ENCODE measurements at places on chromosomes 6 and 20.

GRCh38 chr6:70708448-70708847 is 40.8 kb downstream of the SMAP1 start:
- no peak for DNase-seq

DNA sequence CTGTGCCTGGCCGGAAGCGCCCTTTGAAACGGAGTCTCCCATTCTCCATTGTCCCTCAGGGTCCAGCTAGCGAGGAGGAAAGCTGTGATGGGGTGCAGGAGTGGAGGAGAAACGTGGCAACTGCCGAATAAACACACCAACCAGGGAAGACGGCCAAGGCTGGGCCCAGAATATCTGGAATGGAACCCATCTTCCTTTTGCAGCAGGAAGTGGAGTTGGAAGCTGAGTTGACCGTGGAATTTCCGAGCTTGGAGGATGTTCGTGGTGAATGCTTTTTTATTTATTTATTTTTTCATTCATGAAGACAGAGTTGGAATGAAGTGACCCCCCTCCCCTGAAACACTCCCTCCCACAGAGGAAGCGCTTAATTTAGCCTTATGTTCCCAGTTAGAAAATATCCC is 105.6 kb upstream of the RNF24 start:
- no peak for DNase-seq

- no peak for DNase-seq
Observed at GRCh38 chr20:63127700-63128364, 88.1 kb downstream of the YTHDF1 start.

GRCh38 chr6:80550748-80551147 is 444.3 kb downstream of the BCKDHB start:
- DNase-seq, result no peak

- DNase-seq, result no peak
Observed at GRCh38 chr6:113936093-113936934, 34.6 kb downstream of the HDAC2 start.

- no peak for DNase-seq
Observed at GRCh38 chr6:37762806-37763205, 56.7 kb upstream of the ZFAND3 start.

Data from GM12892 (cell line).